ENCODE measurements at places on chromosomes 5 and 9.

GRCh38 chr5:135600971-135601381 is 22.2 kb upstream of the CXCL14 start:
- no peak for DNase-seq

DNA sequence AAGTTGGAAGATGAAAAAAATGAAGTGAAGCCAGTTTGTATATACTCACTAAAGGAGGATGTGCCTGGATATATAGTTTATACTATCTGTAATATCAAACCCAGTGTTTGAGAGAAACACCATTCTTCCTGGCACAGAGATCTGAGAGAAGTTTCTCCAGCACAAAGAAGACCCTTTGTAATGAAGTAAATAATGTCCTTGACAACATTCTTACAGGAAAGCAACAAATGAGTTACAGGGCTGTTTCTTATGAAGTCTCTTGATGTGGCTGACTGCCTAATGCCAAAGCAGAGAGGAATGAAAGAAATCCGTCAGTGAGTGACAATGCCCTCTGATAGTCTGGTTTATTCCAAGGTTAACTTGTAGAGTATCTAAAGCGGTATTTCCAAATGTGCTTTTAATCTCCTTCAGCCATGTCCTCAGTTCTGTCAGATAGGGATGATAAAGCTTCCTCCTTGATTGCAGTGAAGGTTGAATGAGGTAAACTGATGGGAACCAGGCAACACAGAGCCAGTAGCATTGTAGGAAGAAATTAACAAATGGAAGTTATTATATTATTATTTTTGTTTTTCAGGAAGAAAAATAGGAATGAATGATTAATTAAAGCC is 123.1 kb upstream of the ZNF608 start:
- no peak for DNase-seq

DNA sequence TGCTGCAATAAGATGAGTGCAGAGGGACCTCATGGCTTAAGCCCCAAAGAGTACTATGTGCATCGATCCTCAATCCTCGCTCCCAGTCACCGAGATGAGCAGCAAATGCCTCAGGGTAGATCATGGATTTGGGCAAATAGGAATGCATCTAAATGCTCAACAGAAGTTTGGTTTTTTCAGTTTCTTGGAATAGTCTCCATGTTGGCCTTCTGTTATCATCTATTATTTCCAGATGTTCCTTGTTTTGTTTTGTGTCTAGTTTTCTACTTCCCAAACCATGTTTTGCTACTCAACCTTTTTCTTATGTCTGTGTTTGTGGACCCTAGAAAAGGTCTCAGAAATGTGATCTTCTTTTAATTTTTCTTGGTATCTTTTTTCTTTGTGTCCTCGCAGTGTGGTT is 43.5 kb upstream of the RASGRF2 start:
- DNase-seq = no peak

DNA sequence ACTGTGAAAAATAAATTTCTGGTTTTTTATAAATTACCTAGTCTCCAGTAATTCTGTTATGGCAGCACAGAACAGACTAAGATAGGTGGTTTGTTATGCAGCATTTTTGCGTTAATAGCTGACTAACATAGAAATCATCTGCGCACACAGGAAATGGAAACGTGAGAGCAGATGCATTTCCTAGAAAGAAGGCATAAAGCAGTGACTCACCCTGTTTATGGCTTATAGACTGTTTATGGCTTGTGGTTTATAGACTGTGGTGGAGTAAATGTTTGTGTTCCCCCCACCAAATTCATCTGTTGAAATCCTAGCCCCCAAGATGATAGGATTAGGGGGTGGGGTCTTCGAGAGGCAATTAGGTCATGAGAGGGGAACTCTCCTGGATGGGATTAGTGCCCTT is 18.3 kb upstream of the OSMR start:
- DNase-seq = no peak

DNA sequence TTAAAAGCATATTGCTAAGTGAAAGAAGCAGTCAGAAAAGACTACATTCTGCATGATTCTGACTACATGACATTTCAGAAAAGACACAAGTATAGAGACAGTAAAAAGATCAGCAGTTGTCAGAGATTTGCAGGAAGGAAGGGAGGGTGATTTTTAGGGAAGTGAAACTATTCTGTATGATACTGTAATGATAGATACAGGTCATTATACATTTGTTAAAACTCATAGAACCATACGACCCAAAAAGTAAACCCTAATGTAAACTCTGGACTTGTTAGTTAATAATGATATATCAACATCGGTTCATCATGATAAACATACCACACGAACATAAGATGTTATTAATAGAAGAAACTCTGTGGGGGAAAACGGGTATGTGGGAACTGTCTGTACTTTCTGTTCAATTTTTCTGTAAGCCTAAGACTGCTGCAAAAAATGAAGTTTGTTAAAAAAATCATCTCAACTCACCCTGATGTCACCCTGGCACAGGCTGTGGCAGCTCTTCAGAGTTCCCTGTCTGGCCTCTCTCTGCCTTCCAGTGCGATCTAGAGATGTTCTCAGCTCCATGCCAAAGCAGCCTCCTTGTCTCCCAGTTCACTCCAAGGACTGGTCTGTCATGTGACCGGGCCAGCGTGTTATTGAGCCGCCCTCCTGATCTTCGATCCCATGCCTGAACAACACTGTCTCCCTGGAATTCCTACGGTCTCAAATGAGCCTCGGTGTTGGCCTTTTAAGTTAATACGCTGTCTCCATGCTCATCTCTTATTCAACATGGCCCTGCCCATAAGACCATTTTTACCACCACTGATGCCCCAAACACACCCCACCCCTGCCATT is 35.4 kb downstream of the PRLR start:
- peak; percentile 30 for DNase-seq

DNA sequence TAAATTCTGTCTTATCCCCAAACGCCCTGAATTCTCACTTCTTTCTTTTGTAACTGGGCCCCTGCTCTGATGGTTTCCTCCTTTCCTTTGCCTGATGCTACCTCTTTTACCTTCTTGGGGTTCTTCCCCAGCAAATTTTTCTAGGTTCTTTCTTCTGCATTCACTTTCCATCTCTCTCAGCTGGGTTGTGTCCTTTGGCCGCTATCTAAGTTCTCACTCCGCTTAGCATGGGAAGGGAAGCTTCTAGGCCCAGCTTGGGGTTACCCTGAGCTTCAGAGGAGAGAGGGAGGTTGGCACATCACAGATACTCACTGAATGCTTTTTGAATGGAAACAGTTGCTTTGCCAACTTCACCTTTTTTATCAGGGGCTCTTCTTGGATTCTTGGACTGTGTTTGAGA is 17.0 kb downstream of the PALM2AKAP2 start:
- DNase-seq = no peak

DNA sequence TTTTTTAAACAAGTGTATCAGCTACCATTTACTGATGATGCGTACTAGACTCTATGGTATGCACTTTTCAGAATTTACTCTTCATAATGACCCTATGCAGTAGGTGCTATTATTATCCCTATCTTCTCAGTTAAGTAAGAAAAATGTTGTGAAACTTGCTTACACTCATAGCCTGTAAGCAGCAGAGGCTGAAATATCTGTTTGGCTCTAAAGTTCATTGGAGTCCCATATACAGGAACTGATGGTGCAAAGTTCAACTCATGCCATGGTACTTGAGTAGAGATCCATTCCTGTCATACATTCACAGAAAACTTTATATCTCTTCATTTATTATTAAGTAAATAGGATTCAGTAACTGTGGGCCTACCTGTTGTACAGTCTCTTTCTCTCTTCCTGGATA is 41.4 kb upstream of the CCDC112 start:
- no peak for DNase-seq

GRCh38 chr9:129164246-129164930 is 13.7 kb downstream of the IER5L start:
- DNase-seq = no peak

GRCh38 chr9:23798325-23798724 is 27.7 kb downstream of the ELAVL2 start:
- no peak for DNase-seq

GRCh38 chr5:151284392-151284967 is 19.1 kb downstream of the SLC36A3 start:
- DNase-seq = no peak

GRCh38 chr5:113809626-113810025 is 296.1 kb downstream of the YTHDC2 start:
- no peak for DNase-seq

- no peak for DNase-seq
Measured at GRCh38 chr5:132114150-132115121, 40.8 kb downstream of the CSF2 start.

GRCh38 chr5:147481874-147482705 is 27.8 kb downstream of the DPYSL3 start:
- no peak for DNase-seq

DNA sequence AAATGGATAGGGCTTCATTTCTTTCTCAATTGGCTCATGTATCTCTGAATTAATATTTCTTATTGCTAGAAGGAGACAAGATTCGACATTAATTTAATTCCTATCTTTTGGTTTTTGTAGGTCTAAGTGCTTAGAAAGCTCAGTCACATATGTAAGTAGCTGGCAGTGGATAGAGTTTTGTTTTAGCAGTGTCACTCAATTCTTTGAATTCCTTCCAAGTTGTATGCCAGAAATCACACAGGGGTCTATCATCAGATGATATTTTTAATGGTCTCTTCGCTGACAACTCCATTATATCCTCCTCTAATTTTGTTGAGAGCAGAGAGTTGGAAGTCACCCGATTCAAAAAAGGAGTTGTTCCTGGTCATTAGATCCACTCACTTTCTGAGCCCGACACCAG is 82.7 kb downstream of the AMBP start:
- DNase-seq = no peak

DNA sequence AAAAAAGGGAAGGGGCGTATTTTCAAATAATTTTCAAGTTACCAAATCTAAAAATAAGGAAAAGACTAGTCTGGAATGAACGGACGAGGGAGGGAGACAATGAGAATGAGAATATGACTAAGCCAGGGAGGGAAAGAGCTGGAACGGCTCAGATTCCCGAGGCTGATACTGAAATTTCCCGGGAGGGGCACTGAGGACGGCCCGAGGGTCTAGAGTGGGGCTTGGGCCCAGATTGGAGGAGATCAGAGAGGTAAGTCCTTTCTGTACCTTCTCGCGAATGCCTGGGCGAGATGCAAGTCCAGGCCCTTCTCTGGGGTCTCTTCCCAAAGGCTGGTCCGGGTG is 3.4 kb upstream of the CCIN start:
- DNase-seq = no peak

Data from RPMI8226 (cell line).